NCI-H526 treated with DMSO at 0.1 percent for 48 hours (cell line): ENCODE measurements at places on chromosomes 3 and 15.
A peak's percentile ranks its signal among the peaks of the same experiment; 100 is the strongest.

DNA sequence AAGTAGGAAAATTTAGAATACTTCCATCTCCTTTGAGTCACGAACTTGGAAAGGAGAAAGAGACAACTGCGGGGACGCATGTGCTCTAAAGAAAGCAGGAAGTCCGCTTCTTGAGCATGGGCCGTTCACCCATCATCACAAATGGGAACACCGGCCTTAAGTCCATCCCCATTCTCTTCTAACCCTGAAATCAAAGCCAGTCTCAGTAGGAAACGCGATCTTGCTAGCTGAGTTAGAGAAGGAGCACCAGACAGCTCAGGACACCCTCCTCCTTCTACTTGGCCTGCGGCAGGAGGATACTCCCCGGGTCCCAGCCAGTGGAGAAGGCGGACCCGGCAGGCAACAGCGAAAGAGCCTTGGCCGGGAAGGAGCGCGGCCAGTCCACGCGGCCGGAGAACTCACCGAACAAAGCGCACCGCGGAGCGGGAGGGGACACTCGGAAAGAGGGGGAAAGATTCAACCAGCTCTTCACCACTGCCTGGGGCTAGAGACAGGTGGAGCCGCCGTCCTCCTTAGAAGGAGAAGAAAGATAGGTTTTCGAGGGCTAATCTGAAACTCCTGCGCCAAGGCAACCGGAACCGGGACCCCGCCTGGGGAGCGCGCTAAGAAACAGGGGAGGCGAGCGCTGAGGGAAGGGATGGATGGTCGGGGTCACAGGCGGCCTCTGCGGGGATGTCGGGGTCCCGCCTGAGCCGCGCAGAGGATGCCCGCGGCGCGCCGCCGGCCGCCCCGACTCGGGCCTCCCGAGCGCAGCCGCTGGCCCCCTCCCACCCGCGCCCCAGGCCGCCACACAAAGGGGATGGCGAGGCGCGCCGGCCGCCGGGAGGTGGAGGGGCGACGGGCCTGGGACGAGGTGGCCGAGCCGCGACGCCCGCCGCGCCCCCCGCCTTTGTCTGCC, 818 bp downstream of the SLC4A7 start:
- DNase-seq, result peak; percentile 36

GRCh38 chr3:129317848-129318247, 39.2 kb downstream of the HMCES start:
- no peak for DNase-seq

- no peak for DNase-seq
Observed at GRCh38 chr3:36482256-36482655, 102.0 kb downstream of the STAC start.

- no peak for DNase-seq
Observed at GRCh38 chr3:128006061-128007032, 45.9 kb upstream of the SEC61A1 start.

DNA sequence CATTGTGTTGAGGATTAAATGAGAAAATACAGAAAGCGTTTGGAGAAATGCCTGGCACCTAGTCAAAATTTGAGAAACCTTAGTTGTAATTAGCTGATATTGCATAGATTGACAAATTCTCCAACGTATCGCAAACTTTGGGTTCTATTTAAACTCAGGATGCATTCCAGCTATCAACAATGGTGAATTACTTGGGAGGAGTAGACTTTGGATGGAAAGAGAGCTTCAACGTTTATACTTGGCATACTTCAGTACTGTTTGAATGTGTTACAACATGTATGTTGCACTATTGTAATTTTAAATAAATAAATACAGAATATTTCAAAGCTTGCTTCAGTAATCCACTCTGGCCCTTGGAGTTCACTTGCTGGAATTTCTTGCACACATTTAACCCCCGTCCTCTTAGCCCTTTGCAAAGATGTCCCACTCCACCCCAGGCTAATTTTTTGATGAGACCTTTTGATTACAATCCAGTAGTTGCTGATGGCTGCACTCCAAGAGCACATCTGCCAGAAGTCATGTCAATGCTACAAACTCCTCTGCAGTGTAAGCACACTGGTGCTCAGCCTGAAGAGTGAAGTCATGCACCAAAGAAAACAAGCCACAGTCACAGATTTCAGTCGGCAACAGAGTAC, 4.7 kb upstream of the DIS3L start:
- no peak for DNase-seq

GRCh38 chr3:123799544-123800361, 84.4 kb downstream of the MYLK start:
- no peak for DNase-seq

- no peak for DNase-seq
Observed at GRCh38 chr3:190173426-190173825, 52.7 kb upstream of the P3H2 start.

DNA sequence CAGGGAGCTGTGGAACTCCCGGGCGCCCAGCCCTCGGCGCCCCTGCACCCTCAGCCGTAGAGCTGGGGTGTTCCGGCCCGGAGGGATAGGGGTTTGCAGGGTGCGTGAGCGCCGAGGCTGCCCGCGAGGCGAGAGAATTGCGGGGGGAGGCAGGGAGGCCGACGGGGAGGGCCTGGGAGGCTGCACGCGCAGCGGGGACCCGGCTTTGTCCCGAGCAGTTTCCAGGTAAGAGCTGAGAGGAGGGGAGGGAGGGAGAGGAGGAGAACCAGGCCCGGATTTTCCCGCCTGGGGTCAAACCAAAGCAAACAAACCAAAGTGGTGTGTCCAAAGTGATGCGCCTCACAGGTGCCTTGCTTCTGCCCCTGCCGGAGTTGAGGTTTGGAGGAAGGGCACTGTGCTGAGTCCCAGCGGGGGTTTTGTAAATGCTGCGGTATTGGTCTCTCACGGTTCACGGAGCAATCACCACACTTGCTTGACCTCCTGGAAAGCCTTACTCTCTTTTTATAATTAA, 146.4 kb downstream of the TJP1 start:
- DNase-seq, result no peak

GRCh38 chr3:125032100-125032643, 23.6 kb downstream of the HEG1 start:
- no peak for DNase-seq

GRCh38 chr3:150150633-150151032, 179.9 kb upstream of the PFN2 start:
- DNase-seq, result no peak

DNA sequence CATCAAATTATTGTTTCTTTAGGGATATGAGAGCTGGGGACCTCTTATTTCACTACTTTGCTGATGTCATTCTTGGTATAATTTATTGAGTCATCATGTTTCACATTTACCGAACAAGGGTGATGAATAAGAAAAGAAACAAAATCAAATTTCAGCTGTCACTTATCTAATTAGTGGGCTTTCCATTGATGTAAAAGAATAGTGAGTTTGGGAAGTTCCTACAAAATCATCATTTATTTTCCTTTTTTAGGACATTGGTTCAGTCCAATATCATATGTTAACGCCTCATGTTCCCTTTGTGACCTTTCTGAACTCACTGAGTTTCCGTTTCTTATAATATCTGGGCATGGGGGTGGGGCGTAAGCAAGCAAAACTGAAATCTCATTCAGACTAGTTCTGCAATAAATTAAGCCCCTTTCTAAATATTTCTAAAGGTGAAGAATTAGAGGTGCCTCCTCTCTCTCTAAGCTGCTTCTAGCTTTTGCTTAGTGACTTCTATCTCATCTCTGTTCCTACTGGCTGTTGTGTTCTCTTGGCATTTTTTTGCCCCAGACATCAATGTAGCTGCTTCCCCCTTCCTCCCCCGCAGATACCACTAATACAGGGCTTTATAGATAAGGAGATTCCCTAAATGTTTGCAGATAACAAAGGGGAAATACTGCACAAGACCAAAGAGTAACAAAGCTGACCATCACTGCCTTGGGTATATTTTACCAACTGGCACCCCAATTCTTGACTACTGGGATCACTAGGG, 238.0 kb upstream of the CTNNB1 start:
- DNase-seq, result no peak

GRCh38 chr15:82540984-82541431, 751 bp upstream of the RPS17 start:
- DNase-seq, result no peak

GRCh38 chr15:82106679-82107078, 60.9 kb upstream of the MEX3B start:
- DNase-seq, result no peak

DNA sequence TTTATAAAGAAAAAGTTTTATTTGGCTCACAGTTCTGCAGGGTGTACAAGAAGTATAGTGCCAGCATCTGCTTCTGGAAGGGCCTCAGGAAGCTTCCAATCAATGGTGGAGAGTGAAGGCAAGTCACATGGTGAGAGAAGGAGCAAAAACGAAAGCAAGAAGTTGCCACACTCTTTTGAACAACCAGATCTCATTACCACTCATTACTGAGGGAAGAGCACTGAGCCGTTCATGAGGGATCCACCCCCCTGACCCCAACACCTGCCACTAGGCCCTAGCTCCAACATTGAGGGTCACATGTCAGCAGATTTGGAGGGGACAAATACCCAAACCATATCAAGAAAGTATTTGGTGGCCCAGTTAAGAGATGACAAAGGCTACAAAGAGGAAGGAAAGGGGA, 239.3 kb upstream of the UBE2E1 start:
- no peak for DNase-seq

GRCh38 chr15:80747317-80748053, 31.7 kb upstream of the CEMIP start:
- no peak for DNase-seq

DNA sequence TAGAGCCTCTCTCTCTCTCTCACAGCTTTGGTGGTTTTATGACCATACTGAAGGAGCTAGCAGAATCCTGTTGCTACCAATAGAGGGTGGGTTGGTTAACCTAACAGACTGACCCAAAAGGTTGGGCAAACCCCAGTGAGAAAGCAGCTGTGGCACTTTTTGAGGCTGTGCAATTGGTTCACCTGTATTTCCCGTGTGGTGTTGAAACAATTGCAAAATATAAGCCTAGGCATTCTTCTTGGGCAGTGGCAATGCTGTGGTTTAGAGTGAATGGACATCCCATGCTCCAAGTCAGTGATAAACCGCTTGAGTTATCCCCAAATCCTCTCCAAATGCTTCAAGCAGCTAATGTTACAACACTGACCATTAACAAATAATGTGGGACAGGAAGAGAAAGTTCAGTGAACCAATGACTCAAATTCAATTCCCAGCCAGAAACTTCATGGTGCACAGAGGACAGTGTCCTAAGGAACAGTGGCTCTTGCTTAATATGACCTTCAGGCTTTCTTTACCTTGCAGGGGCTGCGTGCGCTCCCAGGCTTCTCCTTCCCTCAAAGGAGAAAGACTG, 261.9 kb upstream of the ICE2 start:
- DNase-seq, result no peak

- no peak for DNase-seq
Observed at GRCh38 chr3:76311941-76312340, 526.6 kb upstream of the ZNF717 start.

DNA sequence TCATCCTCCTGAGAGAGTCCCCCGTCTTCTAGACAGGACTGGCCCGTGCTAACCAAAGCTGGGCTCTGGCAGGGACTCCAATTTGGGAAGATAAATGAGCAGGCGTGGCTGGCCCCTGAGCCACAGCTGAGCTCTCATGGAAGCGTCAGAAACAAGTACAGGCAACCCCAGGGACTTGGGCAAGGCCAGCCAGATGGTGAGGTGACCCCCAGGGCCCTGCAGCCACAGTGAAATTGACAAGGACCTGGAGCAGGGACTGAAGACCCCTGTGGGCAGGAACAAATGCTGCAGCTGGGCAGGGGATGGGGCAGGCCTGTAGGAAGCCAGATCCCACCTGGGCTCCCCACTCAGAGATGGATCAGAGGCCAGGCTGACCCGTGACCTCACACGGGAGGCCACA, 32.8 kb upstream of the CGNL1 start:
- DNase-seq, result no peak

DNA sequence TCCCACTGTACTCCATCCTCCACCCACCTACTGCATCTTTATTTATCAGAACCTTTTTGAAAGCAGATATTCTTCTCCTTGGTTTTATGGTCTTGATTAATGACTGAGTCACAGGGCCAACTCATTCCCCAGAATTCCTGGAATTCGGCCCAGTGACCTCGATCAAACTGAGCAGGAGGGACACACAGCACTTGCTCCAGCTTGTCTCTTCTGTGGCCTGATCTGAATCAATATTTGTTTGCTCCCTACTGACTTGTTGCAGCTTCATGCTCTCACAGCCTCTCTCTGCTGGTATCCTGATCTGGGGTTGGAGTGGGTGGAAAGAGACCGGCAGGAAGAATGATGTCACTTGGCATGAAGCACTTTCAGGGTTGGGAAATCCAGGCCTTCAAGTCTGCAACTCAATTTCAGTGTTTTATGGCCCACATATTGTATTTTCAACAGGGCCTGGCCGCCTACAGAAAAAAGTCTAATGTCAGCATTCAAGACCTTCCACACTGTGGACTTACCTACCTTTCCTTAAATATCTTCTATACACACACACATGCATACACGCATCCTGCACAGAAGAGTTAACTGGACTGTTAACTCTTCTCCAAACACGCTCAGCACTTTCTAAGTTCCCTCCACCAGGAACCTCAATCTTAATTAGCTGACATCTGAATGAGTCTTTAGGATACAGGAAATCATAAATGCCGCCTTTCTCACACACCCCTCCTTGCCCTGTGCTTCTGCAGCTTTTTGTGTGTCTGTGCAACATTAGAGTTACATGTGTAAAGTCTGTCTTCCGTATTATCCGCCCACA, 4.6 kb downstream of the ANXA2 start:
- DNase-seq, result no peak

DNA sequence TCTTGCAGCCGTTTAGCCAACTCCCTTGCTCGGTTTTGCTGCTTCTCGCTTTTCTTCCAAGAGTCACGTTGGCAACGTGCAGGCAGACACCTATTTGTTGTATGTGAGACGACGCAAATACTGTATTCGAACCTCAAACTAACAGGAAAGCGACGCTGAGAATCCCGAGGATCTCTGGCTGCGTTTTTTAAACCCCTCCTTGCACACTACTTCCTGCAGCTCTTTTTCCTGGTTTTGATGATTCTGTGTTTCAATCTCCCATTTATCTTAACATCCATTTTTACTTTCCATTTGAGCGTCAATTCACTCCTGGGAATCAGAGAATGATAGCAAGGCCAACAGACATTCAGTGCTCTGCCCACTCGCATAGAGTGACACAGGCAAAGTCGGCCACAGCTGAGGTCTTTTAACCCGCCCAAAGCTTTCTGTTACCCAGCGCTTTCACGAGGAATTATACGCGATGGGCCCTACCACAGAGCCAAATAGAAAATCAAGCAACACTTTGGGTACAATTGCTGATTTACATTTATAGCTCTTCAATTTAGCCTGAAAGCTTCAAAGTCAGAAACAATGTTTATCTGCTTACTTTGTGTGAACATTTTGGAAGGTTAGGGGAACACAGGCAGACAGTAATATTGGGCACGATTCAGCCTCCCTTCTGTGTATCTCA, 1.6 kb upstream of the ANXA2 start:
- DNase-seq, result no peak

GRCh38 chr3:162354356-162354755, 857.7 kb downstream of the OTOL1 start:
- no peak for DNase-seq

GRCh38 chr3:23052620-23053019, 150.5 kb upstream of the UBE2E2 start:
- DNase-seq, result no peak

GRCh38 chr3:120393243-120393642, 44.1 kb upstream of the LRRC58 start:
- no peak for DNase-seq
